Activated T-helper 9 cell treated with anti-CD3 and anti-CD28 coated beads, Interleukin-2, amount 50 U/mL, for 16 hours (primary cell): ENCODE measurements at places on chromosomes 11 and 22.
A peak's percentile ranks its signal among the peaks of the same experiment; 100 is the strongest.

- no peak for DNase-seq
Measured at GRCh38 chr22:44822534-44822933, 70.2 kb downstream of the ARHGAP8 start.

DNA sequence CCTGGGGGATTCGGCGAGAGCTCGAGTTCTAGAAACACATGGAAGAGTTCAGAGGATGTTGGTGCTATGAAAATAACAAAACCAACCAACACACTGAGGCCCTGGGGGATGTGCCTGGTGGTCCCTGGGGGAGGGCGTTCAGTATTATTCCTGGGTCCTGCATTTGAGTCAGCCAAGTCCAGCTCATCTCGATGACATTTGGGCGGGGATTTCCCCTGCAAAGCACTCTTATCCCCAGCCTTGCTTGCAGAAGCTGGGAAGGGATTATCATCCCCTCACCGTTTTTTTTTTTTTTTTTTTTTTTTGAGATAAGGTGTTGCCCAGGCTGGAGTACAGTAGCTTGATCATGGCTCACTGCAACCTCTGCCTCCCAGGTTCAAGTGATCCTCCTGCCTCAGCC lies 2.1 kb upstream of the SMIM38 start:
- no peak for DNase-seq

GRCh38 chr11:113896156-113896879 lies 8.3 kb upstream of the HTR3B start:
- peak; percentile 8 for DNase-seq

GRCh38 chr22:41828516-41828915 lies 4.4 kb upstream of the SREBF2 start:
- no peak for DNase-seq

DNA sequence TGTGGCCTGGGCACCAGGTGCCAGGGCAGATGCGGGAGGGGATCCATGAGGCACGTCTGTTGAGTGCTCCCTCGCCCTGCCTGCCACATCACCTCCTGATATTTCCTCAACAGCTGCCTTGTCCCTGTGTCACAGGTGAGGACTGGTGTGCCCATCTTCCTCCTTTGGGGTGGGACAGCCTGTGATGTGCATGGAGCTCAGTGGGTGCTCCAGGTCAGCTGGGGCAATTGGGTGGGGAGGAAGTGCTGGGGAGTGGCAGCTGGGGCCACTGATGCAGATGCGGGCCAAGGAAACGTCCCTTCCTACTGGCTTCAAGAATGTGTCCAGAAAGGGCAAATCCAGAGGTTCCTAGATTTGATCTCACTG lies 83.6 kb downstream of the MORC2 start:
- DNase-seq = no peak

DNA sequence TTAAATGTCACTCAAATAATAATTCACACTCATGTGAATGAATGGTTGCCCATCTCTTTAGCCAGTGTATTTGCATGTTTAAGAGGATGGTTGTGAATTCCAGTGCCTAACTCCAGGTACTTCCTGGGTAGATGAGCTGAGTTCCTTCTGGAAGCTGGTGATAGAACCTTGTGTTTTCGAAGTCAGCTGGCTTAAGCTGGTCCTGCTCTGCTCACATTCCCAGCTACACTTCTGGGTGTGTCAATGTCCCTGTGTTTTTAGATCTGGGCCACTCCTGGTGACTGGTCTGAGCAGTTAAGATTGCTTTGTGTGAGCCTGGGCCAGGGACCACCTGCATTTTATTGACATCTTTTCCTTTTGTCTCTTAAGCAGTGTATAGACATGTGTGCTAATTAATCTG lies 10.6 kb downstream of the TEAD1 start:
- no peak for DNase-seq

DNA sequence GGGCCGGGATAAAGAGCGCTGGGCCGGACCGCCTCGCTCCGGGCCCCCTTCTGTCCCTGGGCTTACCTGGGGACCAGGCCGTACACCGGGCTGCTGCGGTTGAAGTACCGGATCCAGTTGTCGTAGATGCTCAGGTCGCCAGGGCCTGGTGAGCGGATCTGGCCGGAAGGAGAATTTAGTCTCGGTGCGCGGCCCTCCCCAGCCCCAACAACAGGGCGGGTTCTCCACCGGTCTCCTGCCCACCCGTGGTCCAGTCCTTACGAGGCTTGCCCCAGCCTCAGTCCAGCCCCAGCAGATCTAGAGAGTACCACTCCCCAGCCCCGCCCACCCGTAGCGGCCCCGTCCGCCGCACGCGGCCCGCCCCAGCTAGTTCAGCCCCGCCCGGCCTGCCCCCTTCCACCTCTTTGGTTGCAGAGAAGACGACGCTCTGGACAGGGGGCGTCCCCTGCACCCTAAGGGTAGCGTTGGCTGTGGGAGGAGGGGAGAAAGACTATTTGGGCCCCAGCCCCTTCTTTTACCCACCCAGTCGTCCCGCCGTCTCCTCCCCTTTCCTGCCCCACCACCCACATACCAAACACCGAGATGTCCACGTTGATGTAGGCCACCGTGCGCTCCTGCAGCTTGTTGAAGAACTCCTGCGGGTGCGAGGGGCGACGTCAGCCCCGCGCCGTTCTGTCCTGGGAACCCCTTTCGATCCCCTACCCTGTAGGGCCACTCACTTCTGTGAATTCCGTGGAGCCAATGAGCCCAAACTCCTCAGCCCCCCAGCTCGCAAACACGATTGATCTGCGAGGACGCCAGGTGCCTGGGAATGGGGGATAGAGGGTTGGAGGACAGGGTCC lies 6.8 kb downstream of the SAC3D1 start:
- DNase-seq = peak; percentile 10

- no peak for DNase-seq
Measured at GRCh38 chr11:2804701-2805387, 80.7 kb downstream of the CDKN1C start.

- no peak for DNase-seq
Measured at GRCh38 chr11:30150425-30150824, 80.4 kb upstream of the FSHB start.

DNA sequence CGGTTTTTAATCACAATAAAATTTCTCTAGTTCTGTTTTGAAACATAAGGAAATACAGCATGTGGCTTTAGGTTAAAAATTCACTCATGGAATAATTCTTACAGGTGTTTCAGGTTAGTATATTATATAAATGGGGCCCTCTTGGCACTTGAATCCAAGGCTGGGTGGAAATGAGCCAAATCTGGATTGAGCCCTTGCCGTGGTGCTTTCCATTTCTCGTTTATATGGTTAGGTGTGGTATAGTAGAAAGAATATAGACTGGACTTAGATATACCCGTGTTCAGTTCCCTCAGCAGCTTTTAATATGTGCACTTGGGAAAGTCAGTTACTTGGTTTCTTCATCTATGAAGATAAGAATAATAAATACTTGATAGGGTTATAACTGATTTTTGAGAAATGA lies 16.0 kb downstream of the ZFP91 start:
- DNase-seq = no peak

GRCh38 chr11:42043312-42043711 lies 583.9 kb upstream of the LRRC4C start:
- no peak for DNase-seq

- DNase-seq = no peak
Measured at GRCh38 chr11:14641801-14642200, 1.8 kb upstream of the PDE3B start.

- no peak for DNase-seq
Measured at GRCh38 chr11:2583605-2583958, 116.2 kb downstream of the KCNQ1OT1 start.

DNA sequence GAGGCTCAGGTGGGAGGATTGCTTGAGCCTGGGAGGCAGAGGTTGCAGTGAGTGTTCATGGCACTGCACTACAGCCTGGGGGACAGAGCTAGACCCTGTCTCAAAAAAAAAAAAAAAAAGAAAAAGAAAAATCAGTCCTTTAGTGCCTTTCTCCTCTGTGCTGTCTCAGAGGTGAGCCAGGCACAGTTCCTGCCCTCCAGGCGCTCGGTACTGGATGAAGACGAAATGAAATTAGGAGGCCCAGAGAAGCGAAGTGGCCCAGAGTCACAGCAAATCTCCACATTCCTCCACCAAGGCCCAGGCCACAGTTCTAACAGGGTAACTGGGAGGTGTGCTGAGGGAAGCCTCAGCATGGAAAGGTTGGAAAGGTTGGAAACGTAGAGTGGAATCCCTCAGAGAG lies 4.9 kb downstream of the PLEKHB1 start:
- DNase-seq = no peak

- DNase-seq = no peak
Measured at GRCh38 chr11:123559523-123559955, 94.9 kb downstream of the SCN3B start.

GRCh38 chr11:134153147-134153905 lies 70.4 kb downstream of the NCAPD3 start:
- no peak for DNase-seq

GRCh38 chr11:20067665-20068064 lies 92.6 kb downstream of the DBX1 start:
- DNase-seq = no peak

GRCh38 chr22:36629320-36629719 lies 74.2 kb downstream of the CACNG2 start:
- no peak for DNase-seq

- DNase-seq = no peak
Measured at GRCh38 chr11:73398721-73399120, 22.5 kb downstream of the RELT start.

DNA sequence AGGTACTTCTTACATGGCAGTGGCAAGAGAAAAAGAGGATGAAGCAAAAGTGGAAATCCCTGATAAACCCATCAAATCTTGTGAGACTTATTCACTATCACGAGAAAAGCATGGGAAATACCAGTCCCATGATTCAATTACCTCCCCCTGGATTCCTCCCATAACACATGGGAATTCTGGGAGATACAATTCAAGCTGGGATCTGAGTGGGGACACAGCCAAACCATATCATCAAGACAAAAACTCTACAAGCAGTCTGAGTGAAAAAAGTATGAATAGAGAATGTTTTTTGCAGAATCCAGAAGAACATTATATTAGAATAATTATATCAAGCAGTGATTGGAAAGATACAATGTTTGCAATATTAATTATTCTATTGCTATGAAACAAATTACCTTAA lies 893.7 kb downstream of the FAM181B start:
- DNase-seq = no peak

- DNase-seq = no peak
Measured at GRCh38 chr11:46010100-46010499, 87.6 kb downstream of the LARGE2 start.
